T-helper 2 cell (primary cell): ENCODE measurements at places on chromosomes 3 and 15.

DNA sequence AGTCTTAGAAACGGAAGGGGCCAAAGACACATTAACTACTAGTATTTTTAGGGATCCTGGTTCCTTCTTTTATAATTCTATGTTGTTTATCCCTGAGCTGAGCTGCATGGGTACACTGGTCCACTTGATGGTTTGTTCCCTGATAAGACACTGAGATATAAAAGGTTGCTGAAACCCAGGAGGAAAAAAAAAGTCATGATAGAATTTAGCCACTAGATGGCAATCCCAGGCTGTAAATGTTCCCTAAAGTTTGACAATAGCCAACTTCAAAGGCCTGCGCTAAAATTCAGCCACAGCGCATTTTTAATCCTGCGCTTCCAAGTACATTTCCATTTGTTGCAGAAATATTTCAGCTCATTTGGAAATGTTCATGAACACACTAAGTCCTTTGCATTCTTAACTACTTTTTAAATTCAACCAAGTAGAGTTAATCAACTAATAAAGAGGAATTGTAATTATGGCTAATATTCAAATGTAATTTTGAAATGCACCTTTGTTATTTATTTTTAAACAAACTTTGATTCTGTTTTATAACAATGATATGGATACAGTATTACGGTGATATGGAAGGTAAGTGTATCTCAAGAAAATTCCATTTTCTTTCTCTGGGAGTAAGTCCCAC is 249.3 kb upstream of the FEZF2 start:
- peak; percentile 15 for DNase-seq

- no peak for DNase-seq
Observed at GRCh38 chr3:8712045-8712907, 21.3 kb upstream of the CAV3 start.

DNA sequence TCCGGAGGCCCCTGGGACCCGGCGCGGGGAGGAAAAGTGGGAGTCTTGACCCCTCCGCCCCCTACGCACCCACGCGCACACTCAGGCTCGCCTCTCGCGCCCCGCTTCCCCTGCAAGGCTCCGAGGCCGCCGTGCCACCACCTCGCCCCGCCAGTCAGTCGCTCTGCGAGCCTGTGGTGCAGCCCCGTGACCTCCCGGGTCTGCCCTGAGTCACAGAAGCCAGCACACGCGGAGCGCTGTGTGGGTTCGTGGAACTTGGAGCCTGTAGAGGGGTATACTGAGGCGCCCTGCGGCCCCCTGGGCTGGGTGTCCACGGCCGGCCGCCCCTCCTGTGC is 380 bp upstream of the ALS2CL start:
- peak; percentile 44 for DNase-seq

DNA sequence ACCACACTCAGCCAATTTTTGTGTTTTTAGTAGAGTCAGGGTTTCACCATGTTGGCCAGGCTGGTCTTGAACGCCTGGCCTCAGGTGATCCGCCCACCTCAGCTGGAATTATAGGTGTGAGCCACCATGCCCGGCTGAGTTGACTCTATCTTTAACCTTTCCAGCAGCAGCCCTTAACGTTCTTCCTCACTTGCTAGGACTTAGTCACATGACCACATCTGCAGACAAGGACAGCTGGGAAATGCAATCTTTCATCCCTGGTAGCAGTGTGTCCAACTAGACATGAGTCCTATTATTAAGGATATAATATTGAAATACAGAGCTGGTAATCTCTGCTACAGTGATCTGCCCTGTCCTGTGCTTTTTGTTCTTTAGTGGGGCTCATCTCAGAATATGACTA is 18.0 kb downstream of the LCMT2 start:
- DNase-seq, result no peak

GRCh38 chr3:61600195-61600594 is 38.8 kb downstream of the PTPRG start:
- DNase-seq, result no peak

GRCh38 chr3:8154617-8155016 is 347.0 kb upstream of the LMCD1 start:
- DNase-seq, result no peak

DNA sequence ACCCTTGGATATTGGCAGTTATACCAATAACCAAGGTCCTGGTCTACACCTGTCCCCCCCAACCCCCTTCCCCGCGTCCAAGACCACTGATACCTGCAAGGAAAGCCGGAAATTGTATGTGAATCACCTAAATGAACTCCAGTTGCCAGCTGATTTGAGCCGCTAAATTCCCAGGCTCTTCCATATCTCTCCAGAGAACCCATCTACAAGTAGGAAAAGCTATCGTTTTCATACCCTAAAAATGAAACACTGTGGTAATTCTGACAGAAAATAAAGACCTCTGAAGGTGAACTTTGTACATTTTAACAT is 114.2 kb upstream of the ICE2 start:
- DNase-seq, result no peak

GRCh38 chr3:172904711-172905373 is 154.3 kb downstream of the ECT2 start:
- no peak for DNase-seq

- no peak for DNase-seq
Observed at GRCh38 chr3:141076036-141076773, 25.1 kb downstream of the SPSB4 start.

GRCh38 chr3:54917174-54917573 is 10.7 kb downstream of the LRTM1 start:
- DNase-seq, result no peak

DNA sequence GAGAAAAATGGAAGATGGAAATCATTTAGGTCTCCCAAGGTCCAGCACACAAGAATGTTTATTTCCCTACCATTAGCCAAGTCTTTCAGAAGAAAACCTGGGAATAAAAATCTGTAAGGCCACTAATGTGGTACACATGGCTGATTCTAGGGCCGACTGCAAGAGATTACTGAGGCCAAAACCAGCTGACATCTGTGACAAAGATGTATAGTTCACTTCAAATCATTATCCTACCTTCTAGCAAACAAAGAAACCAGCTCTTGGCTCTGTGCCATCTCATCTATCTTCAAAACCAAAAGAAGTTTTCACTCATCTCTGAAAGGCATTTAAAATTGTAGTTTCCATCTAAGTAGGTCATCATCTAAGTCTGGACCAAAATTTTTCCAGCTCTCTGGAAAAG is 43.9 kb downstream of the ERC2 start:
- no peak for DNase-seq

GRCh38 chr3:190697901-190698300 is 164.6 kb downstream of the GMNC start:
- no peak for DNase-seq

- no peak for DNase-seq
Observed at GRCh38 chr15:62931650-62932049, 110.9 kb upstream of the TPM1 start.

- DNase-seq, result no peak
Observed at GRCh38 chr3:9347081-9347480, 15.8 kb upstream of the THUMPD3 start.

DNA sequence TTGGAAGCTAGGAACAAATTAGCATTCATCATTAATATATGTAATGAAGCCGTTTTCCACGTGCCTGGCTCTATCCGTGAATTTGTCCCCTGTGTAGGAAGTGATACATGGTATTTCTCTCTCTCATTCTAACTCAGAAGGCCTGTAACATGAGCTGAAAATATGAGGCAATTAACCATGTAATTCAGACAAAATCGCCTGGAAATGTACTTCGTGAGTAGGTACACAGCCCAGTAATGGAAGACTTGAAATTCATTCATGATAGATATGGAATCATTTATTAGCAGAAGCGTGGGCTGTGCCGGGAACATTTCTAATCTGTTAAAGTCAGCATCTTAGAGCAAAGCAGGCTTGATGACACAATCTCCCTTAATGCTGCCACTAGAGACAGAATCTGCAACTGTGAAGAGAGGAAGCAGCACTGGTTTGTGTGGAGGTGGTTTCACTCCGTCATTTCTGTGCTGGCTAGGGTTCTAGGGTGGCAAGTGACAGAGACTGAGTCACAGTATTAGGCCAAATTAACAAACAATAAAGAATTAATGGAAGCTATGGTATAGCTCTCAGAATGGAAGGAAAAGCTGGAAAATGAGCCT is 225.0 kb upstream of the PROK2 start:
- DNase-seq, result peak; percentile 33

DNA sequence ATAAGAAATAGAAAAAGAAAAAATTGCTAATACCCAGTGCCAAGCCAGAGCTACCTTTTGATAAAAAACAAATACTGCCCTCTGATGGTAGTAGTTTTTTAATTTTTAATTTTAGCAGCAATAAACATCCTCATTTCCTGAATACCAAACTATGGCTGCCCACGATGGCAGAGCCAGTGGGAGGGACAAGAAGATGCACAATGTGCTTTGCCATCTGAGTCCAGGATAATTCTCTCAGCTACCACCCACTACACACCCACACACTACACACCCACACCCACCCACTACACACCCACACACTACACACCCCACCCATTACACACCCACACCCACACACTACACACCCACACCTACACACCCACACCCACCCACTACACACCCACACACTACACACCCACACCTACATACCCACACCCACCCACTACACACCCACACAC is 17.8 kb downstream of the CEP19 start:
- DNase-seq, result no peak

DNA sequence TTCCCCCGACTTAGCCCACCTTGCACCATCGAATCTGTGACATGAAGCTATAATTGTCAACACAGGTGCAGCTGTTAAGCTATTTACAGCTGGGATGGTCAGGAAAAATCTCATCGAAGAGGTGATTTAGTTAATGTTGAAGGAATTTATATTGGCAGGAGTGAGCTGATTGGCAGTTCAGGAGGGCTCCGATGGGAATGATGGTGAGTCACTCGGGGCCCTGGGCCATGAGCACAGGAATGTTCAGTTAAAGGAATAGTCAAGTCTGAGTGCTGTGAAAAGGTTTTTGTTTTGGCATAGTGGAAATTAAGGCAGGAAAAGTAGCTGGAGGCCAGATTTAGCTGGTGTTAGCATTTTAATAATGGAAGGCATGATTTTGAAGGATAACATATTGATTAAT is 95.7 kb downstream of the OXSM start:
- DNase-seq, result no peak

- DNase-seq, result no peak
Observed at GRCh38 chr3:150412561-150413231, 4.6 kb downstream of the TSC22D2 start.

DNA sequence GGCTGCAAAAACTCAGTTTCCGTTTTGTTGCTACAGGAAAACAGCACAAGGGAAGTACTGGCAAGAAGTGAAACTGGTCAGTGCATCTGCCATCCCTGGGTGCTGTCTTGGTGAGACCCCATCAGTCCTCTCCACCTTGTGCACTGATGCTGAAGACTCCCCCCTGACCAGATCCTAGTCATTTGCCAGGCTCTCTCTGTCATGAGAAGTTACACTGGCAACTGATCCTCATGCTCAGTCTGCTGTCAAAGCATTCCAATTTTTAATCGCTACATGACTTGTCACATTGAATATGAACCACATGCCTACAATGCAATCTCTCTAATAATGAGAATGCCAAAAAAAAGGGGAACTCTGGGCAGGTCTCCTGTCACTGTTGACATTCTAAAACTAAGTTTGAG is 296.5 kb downstream of the ZIC1 start:
- no peak for DNase-seq

DNA sequence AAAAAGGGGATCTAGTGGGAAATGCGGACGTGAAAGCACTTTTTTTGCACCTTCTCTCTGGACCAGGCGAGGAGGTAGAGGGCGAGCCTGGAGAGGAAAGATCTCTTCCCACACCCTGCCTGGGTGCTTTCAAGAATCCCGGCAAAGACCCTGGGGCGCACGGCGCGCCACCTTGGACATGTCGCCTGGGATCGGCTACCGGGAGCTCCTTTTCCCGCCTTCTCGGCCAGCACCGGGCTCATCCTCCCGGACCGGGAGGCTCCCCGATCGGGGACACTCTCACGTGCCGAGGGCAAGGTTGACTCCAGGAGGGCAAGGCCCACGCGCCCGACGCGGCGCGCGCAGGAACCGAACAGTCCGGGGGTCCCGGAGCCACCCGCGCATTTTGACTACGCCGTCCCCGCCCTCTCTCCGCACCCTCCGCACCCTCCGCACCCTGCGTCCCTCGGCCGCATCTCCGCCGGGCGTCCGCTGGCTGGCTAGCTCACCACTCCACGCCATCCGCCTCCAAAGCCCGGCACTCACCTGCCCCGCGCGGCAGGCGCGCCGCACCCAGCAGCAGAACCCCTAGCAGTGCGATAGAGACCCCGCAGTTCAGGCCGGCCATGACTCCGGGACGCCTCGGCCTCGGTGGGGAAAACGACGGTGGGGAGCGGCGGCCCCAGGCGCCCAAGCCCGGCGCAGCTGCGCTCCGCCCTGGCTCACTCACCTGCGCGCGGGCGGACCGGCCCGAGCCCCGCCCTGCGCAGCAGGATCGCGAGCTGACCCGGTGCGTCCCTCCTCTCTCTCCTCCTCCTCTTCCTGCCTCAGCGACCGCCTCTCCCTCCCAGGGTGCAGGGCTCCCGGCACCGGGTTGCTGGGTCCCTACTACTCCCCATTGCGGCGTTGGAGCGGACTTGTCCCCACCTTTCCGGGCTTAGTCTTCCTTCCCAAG is at the start of gene CDCP1:
Gene CDCP1 (minus strand): TSS at position 698 of the 934 bp plus-strand sequence. CDS start 91 bp downstream, at position 607.
- DNase-seq, result peak; percentile 19

GRCh38 chr3:32406486-32407408 is 15.1 kb downstream of the CMTM7 start:
- DNase-seq, result no peak

DNA sequence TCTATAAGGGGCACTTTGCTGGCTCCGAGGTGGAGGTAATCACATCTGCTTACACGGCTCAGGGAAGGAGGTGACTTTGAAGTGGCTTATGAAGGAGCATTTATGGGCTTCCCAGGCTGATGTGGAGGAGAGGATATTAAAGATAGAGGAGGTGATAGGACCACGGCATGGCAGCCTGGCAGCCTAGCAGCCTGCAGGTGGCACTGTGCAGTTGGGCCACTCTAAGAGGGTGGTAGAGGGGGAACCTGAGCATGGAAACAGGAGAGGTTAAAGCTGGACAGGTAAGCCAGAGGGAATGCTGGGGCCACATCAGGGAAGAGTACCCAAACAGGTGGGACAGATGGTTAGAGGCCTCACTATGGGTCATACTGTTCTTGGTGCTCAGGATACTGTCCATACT is 375.0 kb downstream of the WDR72 start:
- DNase-seq, result no peak

DNA sequence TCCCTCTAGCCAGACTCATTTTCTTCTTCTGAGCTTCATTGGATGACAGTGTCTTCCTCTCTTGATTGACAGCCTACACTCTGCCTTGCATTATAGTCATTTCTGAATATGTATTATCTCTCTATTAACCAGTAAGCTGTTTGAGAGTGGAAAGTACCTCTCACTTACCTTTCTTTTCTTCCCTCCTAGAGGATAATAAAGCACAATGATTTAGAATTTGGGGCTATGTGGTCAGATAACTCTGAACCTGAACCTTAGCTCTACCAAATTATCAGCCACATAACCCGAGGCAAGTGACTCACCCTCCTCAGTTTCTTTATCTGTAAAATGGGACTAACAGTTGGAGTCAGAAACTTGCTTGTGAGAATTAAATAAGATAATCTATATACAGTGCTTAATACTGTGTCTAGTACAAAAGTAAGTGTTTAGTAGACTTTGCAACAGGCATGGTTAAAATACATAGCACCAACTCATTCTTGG is 331.8 kb upstream of the TBL1XR1 start:
- no peak for DNase-seq

GRCh38 chr15:31327669-31328427 is 1.2 kb downstream of the KLF13 start:
- DNase-seq, result peak; percentile 52

- no peak for DNase-seq
Observed at GRCh38 chr15:91605576-91605975, 247.9 kb upstream of the SLCO3A1 start.
